ENCODE measurements at places on chromosomes 12 and 14.

DNA sequence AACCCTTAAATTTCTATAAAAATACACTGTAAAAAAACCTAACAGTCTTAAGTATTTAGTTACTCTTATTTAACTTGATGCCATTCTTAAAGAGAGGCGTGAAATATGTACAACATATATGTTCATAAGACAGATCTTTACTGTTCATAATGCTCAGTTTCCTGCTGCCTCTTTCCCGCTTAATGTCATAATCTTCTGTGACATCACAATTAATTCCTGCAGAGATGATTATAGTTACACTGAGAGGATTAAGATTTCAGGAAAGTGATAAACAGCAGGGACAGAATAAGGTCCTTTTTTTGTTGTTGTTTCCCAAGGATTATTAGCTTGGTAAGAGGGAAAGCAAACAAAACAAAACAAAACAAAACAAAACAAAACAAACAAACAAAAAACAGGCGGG, 801.4 kb downstream of the FLRT2 start:
- no peak for DNase-seq

- peak; percentile 53 for DNase-seq
Measured at GRCh38 chr12:78864403-78864869, at the start of gene SYT1. SYT1 (plus strand) TSS chr12:78864774.

GRCh38 chr12:39352471-39353017, 90.4 kb downstream of the KIF21A start:
- no peak for DNase-seq

GRCh38 chr12:112822056-112822455, 30.5 kb downstream of the RPH3A start:
- no peak for DNase-seq

DNA sequence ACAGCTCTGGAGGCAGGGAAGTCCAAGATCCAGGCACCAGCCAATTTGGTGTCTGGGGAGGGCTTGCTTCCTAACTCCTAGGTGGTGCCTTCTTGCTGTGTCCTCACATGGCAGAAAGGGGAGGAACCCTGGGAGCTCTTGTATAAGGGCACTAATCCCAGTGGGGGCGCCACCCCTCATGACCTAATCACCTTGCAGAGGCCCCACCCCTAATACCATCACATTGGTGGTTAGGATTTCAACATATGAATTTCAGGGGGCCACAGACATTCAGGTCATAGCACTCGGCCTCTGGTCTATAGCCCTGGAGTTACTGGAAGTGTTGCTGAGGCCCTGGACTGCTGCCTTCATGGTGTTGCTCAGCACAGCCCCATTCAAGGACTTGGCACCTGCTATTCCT, 14.6 kb downstream of the PSMD9 start:
- no peak for DNase-seq

GRCh38 chr12:128850400-128850799, 2.9 kb upstream of the GLT1D1 start:
- no peak for DNase-seq

DNA sequence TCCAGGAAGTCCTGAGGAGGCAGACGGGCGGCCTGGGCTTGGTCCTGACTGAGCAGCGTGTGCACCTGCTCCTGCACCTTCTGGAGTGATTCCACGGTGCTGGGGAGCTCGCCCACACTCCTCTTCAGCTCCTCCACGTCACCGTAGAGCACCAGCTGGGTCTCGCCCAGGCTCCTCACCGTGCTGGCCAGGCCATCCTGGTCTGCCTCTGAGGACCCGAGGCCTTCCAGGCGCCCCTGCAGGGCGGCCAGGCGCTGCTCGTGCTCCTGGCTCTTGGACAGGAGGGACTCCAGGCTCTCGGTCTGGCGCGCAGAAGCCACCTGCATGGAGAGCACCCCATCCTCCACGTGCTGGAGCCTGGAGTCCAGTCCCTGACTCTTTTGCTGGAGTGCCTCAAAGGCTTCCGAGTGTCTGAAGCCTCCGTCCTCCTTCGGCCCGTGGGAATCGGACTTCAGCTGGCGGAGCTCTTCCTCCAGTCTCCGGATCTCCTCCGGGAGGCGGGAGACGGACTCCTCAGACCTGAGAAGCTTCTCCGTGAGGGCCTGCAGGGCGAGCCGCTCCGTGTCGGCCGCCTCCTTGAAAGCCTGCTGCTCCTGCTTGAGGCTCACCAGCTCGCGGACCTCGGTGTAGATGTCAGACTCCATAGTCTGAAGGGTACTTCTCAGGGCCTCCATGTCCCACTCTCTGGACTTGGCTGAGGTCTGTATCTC, 8.4 kb downstream of the CKAP4 start:
- DNase-seq = no peak
